Femur (tissue), 1 donor: ENCODE measurements at places on chromosomes 13 and 19.
A peak's percentile ranks its signal among the peaks of the same experiment; 100 is the strongest.

DNA sequence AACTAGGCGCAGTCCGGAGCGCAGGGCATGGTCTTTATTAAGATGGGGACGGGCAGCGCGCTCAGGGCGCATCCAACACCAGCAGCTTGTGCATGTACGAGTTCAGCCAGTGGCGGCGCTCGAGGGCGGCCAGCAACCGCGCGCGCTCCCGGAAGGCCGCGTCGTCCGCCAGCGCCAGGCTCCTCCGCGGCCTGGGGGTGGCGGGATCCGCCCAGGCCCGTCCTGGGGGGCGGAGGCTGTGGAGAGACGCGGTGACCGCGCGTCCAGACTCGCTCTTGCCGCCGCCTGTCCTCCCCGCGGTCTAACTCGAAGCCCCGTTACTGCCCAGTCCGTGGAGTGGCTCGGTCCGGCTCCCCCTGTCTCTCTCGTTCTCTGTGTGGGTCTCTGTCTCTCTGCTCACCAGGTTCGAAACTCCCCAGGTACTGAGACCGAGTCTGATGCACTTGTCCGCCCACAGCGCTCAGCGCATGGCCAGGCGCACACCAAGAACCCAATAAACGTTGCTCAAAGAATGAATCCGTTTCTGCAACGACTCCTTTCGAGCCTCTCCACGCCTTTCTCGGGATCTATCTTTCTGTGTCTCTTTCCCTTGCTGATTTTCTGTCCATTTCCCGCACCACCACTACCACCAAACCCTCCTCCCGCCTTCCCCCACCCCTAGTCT lies 702 bp downstream of the PTH2 start:
- peak; percentile 49 for DNase-seq

- DNase-seq = no peak
Measured at GRCh38 chr13:58247080-58247479, 615.5 kb downstream of the PCDH17 start.

DNA sequence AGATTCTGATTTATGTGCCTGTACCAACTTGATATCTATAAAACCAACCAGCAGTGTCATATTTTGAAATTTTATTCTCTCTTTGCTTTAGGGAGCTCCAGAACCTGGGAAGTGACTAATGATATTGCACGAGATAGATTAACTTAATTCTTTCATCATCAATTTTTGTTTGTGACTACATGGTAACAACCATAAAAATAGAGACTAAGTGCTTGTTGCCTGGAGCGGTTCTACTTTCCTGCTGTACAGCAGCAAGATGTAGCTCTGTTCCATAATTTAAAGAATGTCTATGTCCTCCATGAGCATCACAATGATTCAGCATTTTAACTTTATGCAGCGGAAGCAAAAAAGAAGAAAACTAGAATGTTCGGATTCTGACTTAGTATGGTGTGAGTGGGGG lies 275.6 kb downstream of the KLF5 start:
- no peak for DNase-seq

- no peak for DNase-seq
Measured at GRCh38 chr19:17095141-17095919, 19.8 kb downstream of the MYO9B start.

DNA sequence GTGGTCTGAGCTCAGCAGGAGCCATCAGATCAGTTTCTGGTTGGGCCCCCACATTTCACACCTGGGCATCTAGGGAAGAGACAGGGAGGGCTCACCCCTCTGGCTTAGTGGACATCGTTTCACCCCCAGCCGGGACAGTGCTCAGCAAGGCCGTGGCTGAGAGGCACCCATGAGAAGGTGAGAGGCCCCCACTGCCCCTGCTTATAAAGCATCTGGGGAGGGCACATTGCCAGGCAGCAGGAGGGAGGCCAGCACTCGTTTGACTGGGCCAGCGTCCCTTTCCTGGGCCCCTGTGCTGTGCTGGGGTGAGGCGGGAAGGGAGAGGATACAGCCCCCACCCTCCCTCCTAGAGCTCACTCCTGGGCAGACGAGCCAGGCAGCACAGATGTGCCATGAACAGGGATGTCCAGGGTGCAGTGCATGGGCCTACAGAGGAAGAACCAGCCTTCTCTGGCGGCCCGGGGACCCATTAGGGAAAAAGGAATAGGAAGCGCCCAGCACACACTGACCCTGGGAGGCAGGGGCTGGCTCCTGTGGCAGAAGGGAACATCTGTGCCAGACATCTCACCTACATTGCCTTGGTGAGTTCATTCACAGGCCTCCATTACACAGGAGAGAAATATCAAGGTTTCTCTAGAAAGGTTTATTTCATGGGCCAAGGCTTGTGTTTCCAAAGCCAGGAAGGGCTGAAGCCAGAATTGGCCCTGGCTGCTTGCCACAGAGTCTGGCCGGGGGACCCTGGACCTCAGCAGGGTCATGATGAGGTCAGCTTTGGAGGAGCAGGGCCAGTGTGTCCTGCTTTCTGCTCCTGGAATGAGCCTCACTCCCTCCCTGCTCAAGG lies 7.7 kb downstream of the AP1M1 start:
- DNase-seq = no peak

GRCh38 chr13:102402290-102402689 lies 442 bp upstream of the FGF14 start:
- DNase-seq = peak; percentile 61

DNA sequence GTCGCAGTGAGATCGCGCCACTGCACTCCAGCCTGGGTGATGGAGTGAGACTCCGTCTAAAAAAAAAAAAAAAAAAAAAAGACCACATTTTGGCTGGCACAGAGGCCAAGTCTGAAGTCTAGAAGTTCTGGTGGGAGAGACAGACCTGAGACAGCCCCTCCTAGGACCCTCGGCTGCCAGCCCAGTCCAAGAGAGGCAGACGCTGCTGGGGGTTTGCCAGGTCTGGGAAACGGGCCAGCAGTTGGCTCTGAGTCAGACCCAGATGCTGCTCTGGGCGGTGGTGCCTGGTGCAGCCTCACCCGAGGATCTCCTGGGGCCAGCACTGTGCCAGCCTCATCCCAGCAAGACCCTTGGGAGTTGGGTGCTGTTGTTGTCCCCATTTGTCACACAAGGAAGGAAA lies 5.8 kb downstream of the FCHO1 start:
- DNase-seq = peak; percentile 77

- DNase-seq = no peak
Measured at GRCh38 chr19:7210359-7210758, 83.9 kb downstream of the INSR start.

GRCh38 chr13:52160506-52160905 lies 1.1 kb upstream of the NEK3 start:
- DNase-seq = no peak

- no peak for DNase-seq
Measured at GRCh38 chr19:44374789-44375188, 18.3 kb upstream of the ZNF112 start.

DNA sequence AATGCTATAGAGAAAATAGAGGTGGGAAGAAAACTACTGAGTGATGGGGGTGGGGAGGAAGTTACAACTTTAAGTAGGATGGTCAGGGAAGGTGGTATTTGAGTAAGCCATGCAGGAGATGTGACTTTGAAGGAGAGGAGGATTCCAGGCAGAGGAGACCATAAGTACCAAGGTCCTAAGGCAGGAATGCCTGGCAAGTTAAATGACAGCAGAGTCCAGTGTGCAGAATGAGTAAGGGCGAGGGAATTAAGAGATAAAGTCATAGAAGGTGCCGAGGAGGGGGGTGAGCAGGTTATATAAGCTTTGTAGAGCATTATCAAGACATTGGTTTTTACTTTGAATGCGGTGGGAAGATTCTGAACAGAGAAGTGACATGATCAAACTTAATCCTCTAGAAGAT lies 43.2 kb upstream of the WDFY2 start:
- DNase-seq = no peak

DNA sequence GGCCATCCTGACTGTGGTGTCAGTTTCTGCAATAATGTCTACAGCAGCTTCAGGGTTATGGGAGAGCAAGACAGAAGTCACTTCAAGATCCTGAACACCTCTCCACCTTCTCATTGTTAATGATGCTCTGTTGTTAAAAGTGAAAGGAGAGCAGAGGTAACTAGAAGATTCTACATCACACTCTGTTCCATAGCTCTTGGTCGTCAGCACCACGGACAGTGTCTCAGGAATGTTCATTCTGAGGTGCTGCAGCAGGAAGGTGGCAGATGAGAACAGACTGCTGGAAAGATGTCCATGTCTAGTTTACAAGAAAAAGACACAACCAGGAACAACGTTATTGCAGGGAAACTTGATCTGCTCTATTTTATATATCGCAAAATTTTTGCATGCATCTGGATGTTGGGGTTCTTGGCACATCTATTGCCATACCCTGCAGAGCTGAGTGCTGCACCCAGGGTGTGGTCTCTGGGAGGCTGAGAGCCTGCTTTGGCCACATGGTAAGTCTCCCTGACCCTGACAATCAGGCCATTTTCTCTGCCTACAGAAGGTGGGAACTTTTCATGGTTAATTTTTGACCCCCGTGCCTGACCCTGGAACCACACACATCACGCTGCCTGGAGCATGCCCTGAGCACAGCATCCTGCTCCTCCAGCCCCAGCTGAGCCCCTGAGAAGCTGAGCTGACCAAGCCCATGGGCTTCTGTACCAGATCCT lies 12.7 kb downstream of the CEACAM21 start:
- no peak for DNase-seq

- DNase-seq = no peak
Measured at GRCh38 chr13:70432276-70432805, 324.1 kb upstream of the KLHL1 start.

- DNase-seq = no peak
Measured at GRCh38 chr13:89150362-89150761, 1479.2 kb downstream of the SLITRK5 start.

- DNase-seq = no peak
Measured at GRCh38 chr19:1609103-1609396, 3.8 kb upstream of the UQCR11 start.

- DNase-seq = no peak
Measured at GRCh38 chr13:94674609-94675348, 37.6 kb downstream of the SOX21 start.

GRCh38 chr19:50202386-50202785 lies 1.0 kb upstream of the MYH14 start:
- peak; percentile 36 for DNase-seq

DNA sequence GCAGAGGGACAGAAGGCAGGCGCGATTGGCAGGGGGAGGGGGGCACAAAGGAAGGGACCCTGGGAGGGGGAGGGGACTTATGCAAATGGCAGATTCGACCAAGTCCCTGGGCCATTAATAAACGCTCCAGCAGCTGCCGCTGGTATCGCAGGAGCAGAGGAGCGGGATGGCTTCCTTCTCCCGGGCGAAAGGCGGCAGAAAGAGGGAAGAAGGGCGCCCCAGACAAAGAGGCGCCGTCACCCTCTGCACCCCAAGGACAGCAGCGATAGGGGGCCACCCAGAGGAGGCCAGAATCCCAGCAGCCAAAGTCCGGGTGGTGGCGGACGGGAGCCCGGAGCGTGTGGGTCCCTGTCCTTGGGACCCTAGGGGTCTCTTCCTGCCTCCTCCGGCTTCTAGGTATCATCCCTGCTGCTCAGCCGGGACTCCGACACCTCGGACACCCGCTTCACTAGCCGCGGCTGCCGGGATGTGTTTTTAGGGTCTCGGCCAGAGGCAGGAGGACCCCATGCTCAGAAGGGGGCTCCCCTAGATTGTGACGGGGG lies 1.9 kb downstream of the PTPRS start:
- no peak for DNase-seq

- peak; percentile 73 for DNase-seq
Measured at GRCh38 chr19:19405971-19406877, 749 bp downstream of the GATAD2A start.

DNA sequence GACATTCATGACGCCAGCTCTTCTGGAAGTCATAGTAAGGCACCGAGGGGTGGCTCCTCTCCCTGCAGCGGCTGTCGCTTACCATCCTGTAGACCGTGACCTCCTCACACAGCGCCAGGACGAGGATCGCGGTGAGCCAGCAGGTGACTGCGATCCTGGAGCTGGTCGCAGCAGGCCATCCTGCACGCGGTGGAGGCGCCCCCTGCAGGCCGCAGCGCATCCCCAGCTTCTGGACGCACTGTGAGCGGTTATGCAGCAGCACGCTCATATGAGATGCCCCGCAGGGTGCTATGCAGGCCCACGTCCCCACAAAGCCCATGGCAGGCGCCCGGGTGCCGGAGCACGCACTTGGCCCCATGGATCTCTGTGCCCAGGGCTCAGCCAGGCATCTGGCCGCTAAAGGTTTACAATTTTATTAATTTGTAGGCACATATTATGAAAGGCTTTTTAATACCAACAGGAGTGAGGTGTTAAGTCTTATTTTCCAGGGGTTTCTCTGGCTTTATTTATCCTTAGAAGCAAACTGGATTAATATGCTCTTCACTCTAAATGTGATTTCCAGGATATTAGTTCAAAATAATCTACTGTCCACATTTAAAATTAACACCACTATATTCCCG lies 35.6 kb upstream of the PSPC1 start:
- DNase-seq = peak; percentile 35

DNA sequence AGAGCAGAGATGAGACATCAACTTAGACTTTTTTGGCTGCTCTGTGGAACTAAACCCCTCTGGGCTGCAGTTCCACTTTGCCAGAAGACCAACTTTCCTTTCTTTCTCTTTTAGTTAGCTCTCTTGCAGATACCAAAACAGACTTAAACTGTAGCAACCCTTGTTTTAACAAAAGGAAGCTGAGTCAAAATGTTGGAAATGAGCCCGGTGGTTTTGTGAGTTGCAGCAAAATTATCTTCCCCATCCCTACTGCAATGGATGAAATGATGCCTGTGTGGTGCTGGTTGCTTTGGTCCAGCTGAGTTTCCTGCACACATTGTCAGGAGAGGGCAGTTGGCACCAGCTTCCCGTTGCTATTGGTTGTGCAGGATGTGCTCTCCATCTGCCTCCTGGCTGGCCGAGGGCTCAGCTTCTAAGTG lies 115.3 kb downstream of the LRCH1 start:
- DNase-seq = no peak

GRCh38 chr13:104832231-104832630 lies 1703.2 kb downstream of the EFNB2 start:
- DNase-seq = no peak

- DNase-seq = peak; percentile 78
Measured at GRCh38 chr19:47226426-47227351, 4.3 kb downstream of the BBC3 start.

- DNase-seq = peak; percentile 87
Measured at GRCh38 chr19:47697863-47698609, 15.2 kb upstream of the EHD2 start.

- DNase-seq = no peak
Measured at GRCh38 chr19:48530066-48530720, 18.6 kb upstream of the LMTK3 start.

DNA sequence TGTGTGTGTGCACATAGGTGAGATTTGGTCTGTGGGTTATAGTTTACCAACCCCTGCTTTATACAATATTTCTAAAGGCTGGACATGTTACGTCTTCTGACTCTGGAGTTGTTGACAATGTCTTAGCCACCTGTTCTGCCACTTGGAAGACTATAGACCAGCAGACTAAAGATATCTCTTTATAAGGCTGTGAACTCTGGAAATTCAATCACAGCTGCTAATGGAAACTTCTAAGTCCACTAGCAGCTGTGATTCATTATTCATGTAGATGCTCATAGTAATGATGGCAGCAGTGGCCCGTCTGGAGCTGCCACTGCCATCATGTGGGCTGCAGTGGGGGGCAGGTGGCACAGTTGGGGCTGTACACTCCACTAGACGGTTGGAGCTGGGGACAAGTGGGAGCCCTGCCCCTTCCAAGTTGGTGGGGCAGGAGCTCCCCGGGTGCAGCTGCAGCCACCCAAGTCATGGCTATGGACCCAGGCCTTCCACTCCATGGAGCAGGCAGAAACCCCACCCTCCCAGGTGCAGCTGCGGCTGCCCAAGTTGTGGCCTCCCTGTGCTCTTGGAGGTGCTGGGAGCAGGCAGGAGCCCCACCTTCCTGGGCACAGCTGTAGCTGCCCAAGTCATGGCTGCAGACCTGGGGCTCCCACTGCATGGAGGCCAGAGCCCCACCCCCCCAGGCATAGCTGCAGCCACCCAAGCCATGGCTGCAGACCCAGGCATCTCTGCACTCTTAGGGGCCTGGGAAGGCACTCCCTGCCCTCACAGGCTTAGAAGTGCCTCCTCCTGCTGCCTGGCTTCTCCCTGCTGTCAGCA lies 8.8 kb downstream of the IGFL4 start:
- no peak for DNase-seq
